ENCODE measurements at places on chromosomes 5 and 9. TPM values are rescaled to one million over a fixed set of nuclear protein-coding genes. Genes with fewer than 3 reads are reported as not detected.

The NPR3 gene
- total RNA-seq, result 8.7 TPM

The IL33 gene
- total RNA-seq, result 11.3 TPM

The MAPKAP1 gene
- 69.7 TPM for total RNA-seq

The ACOT12 gene
- total RNA-seq, result not detected

The FRMPD1 gene
- total RNA-seq, result 11.2 TPM

The PRUNE2 gene
- total RNA-seq, result 7.2 TPM

The SLC45A2 gene
- 2.1 TPM for total RNA-seq

The CWC27 gene
- total RNA-seq, result 17.8 TPM

The RHOBTB3 gene
- 31.0 TPM for total RNA-seq

The TRAF1 gene
- 12.2 TPM for total RNA-seq

The PAEP gene
- total RNA-seq, result 5.6 TPM

The SPATA31C1 gene
- not detected for total RNA-seq

The PCDHGA4 gene
- total RNA-seq, result 2.0 TPM

The KIF4B gene
- not detected for total RNA-seq

The NR2F1 gene
- 0.68 TPM for total RNA-seq

The CDC20B gene
- total RNA-seq, result not detected

The OBP2B gene
- total RNA-seq, result 11.7 TPM

The SLC6A18 gene
- total RNA-seq, result not detected

The CCL21 gene
- 6.1 TPM for total RNA-seq

The GABRA1 gene
- not detected for total RNA-seq

The EGFLAM gene
- 2.4 TPM for total RNA-seq

The PRRT1B gene
- total RNA-seq, result not detected

The SEMA5A gene
- 14.5 TPM for total RNA-seq

Data from suprapubic skin (tissue), 4 donors.